Calu3 (cell line): ENCODE measurements at places on chromosomes 5 and 9. TPM values are rescaled to one million over a fixed set of nuclear protein-coding genes. Genes with fewer than 3 reads are reported as not detected.

DNA sequence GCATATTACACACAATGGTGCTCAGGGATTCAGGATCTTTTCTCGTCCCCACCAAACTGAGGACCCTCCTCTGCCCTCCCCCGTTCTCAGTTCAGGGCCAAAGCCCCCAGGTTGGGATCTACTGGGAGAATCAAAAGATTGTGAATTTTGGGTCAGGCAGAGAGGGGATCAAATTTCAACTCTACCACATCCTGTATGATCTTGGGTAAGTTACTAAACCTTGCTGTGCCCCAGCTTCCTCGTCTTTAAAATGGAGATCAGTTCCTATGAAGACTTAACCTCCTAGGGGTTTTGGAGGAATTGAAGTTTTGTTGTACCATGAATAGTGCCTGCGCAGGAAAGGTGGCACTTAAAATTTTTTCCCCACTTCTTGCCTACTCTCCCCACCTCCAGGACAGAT lies 62.4 kb downstream of the RAI14 start:
- H3K4me1 ChIP-seq: peaks cover 33% of the 10 kb centered on the region
- H3K4me3 ChIP-seq: no peak overlapping the region
- peaks cover 4% of the 10 kb centered on the region for H3K36me3 ChIP-seq
- H3K27me3 ChIP-seq: no peaks in the 10 kb centered on the region

MYOT gene
- not detected in 2 replicates for total RNA-seq

GRCh38 chr9:134381671-134382516 lies 55.6 kb downstream of the RXRA start:
- H3K27me3 ChIP-seq: no peaks in the 10 kb centered on the region
- H3K4me1 ChIP-seq: peaks cover 26% of the 10 kb centered on the region
- no peak overlapping the region for H3K4me3 ChIP-seq

- H3K4me3 ChIP-seq: no peak overlapping the region
- peaks cover 4% of the 10 kb centered on the region for H3K36me3 ChIP-seq
- no peak for DNase-seq
- no peaks in the 10 kb centered on the region for H3K4me1 ChIP-seq
These were observed 10.2 kb downstream of the OR13J1 start for GRCh38 chr9:35859990-35860339.

TEX48 gene
- total RNA-seq: not detected in 2 replicates

PHF19 gene
- total RNA-seq: 37.2 and 44.5 TPM in 2 replicates

FBP2 gene
- total RNA-seq: not detected in 2 replicates

DNA sequence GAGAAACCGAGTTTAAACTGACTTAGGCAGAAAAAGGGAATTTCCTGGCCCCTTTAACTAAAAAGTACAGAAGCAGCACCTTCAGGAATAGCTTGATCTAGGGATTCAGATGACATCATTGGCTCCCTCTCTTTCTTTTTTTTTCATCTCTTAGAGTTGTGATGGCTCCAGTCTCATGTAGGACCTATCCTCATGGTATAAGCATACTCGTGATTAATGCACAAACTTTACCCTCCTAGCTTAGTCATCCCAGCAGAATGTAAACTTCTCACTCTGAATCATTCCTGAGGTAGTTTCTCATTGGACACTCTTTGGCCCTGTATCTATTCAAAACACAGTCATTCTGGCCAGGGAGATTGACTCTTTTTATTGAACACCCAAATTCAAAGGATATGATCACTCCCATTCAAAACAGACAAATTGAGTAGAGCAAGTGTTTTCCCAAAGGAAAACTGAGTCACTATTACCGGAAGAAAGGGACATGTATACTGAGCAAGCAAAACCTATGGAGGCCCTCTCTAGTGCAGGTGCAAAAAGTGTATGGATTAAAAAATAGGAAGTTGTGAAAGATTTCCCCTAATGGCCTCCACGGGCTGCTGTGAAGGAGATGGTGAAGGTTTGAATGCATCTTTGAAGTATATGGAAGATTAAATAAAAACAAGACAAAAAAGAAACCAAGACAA lies 27.6 kb upstream of the SMIM23 start:
- H3K27ac ChIP-seq: peak overlapping the region; percentile 34
- H3K4me1 ChIP-seq: peaks cover 28% of the 10 kb centered on the region
- H3K4me3 ChIP-seq: no peak overlapping the region
- H3K27me3 ChIP-seq: no peaks in the 10 kb centered on the region

SNX2 gene
- 96.3 and 97.0 TPM in 2 replicates for total RNA-seq

- DNase-seq: no peak
- H3K27me3 ChIP-seq: no peaks in the 10 kb centered on the region
- peaks cover 30% of the 10 kb centered on the region for H3K4me1 ChIP-seq
- H3K27ac ChIP-seq: no peak overlapping the region
- H3K4me3 ChIP-seq: no peak overlapping the region
These were observed 148.8 kb downstream of the MYO10 start for GRCh38 chr5:16787278-16787677.

- peak overlapping the region; percentile 67 for H3K27ac ChIP-seq
- peaks cover 19% of the 10 kb centered on the region for H3K4me1 ChIP-seq
- peak; percentile 37 for DNase-seq
- H3K27me3 ChIP-seq: no peaks in the 10 kb centered on the region
These were observed 74.5 kb downstream of the CDKN2A start for GRCh38 chr9:21919377-21920362.

SPINK7 gene
- not detected in 2 replicates for total RNA-seq

EGR1 gene
- 97.0 TPM in 2 replicates for total RNA-seq

DNA sequence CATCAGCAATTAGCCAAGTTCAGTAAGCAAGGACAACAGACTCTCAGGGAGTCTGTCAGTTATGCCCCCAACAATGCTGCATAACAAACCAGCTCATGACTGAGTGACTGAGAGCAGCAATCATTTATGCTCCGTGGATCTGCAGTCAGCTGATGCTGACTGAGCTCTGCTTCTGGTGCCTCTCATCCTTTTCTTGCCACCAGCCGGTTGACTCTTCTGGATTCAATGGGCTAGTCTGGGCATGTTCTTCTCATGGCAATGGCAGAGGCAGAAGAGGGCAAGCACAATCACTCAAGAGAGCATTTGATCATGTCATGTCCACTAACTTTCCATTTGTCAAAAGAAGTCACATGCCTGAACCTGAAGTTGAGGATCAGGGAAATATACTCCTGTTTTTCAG lies 157.0 kb upstream of the NTRK2 start:
- no peaks in the 10 kb centered on the region for H3K4me1 ChIP-seq
- peaks cover 23% of the 10 kb centered on the region for H3K27me3 ChIP-seq
- DNase-seq: no peak
- no peaks in the 10 kb centered on the region for H3K36me3 ChIP-seq
- no peak overlapping the region for H3K27ac ChIP-seq

- no peaks in the 10 kb centered on the region for H3K4me1 ChIP-seq
- no peak for DNase-seq
- H3K27me3 ChIP-seq: no peaks in the 10 kb centered on the region
- H3K36me3 ChIP-seq: peaks cover 5% of the 10 kb centered on the region
- H3K4me3 ChIP-seq: no peak overlapping the region
- H3K27ac ChIP-seq: no peak overlapping the region
These were observed 146.6 kb upstream of the SLC24A2 start for GRCh38 chr9:19935422-19935821.

- no peaks in the 10 kb centered on the region for H3K27me3 ChIP-seq
- H3K4me1 ChIP-seq: no peaks in the 10 kb centered on the region
- no peak overlapping the region for H3K4me3 ChIP-seq
- no peak overlapping the region for H3K27ac ChIP-seq
- DNase-seq: no peak
- no peaks in the 10 kb centered on the region for H3K36me3 ChIP-seq
These were observed 239.5 kb downstream of the MCTP1 start for GRCh38 chr5:95045181-95045965.

COL15A1 gene
- not detected in 2 replicates for total RNA-seq

DNA sequence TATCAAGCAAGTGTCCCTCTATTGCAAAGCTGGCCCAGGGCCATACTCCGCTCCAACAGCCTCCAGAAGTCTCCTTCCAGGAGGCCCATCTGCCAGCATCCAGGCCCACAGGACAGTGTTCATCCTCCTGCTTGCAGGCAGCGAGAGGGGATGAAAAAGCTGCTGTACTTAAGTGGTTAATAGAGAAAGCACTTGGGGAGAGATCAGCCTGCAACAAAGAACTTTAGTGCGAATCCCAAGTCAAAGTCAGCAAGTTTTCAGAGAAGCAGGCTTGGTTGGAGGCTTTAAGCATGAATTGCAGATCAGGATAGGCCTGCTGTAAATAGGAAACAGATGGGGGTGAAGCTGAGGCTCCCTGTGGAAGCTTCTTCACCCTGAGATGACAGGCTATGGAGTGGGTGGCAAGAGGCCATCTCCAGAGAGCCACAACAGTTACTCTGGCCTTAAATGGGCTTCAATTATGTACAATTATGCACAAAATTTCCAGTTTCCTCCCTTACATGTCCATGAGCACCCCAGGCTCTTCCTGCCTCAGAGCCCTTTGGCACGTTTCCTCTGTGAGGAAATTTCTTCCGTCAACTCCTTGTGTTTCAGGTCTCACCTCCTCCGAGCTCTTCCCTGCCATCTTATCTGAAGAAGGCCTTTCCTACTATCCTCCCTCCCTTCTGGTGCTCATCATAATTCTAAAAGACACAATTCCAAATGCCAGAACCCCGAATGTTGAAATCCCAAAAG lies 98.0 kb upstream of the NR3C1 start:
- no peaks in the 10 kb centered on the region for H3K36me3 ChIP-seq
- H3K4me1 ChIP-seq: peaks cover 21% of the 10 kb centered on the region
- no peak for DNase-seq
- H3K4me3 ChIP-seq: no peak overlapping the region
- H3K27ac ChIP-seq: no peak overlapping the region

DNA sequence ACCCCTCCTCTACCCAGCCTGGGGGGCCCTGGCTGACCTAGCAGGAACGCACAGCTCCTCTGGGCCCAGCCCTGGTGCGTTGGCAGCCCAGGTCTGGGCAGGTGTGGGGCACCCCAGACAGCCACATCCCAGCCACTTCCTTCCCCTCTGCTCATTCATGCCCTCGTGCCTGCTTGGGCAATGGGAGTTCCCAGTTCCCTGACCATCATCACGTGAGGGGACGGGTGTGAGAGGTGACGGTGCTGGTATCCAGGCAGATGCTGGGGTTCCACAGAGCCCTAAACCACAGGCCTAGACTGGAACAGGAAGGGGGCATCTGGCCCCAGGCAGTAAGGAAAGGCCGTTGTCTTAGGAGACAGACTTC lies 8.4 kb downstream of the RALGDS start:
- peaks cover 5% of the 10 kb centered on the region for H3K36me3 ChIP-seq
- H3K27ac ChIP-seq: no peak overlapping the region
- no peaks in the 10 kb centered on the region for H3K4me1 ChIP-seq
- no peak for DNase-seq
- no peak overlapping the region for H3K4me3 ChIP-seq
- no peaks in the 10 kb centered on the region for H3K27me3 ChIP-seq

GRCh38 chr5:146398826-146399225 lies 48.3 kb upstream of the TCERG1 start:
- no peak for DNase-seq
- H3K27me3 ChIP-seq: peaks cover 100% of the 10 kb centered on the region
- no peak overlapping the region for H3K27ac ChIP-seq
- H3K36me3 ChIP-seq: no peaks in the 10 kb centered on the region

- H3K4me1 ChIP-seq: no peaks in the 10 kb centered on the region
- H3K27me3 ChIP-seq: peaks cover under 1% of the 10 kb centered on the region
- no peak overlapping the region for H3K27ac ChIP-seq
These were observed 156.7 kb downstream of the DOCK8 start for GRCh38 chr9:371349-371748.

- no peak overlapping the region for H3K4me3 ChIP-seq
- H3K4me1 ChIP-seq: peaks cover 21% of the 10 kb centered on the region
- no peak overlapping the region for H3K27ac ChIP-seq
- no peaks in the 10 kb centered on the region for H3K36me3 ChIP-seq
- DNase-seq: no peak
These were observed 92.5 kb downstream of the SIL1 start for GRCh38 chr5:139105621-139106071.

GRCh38 chr5:130720355-130720754 lies 444.7 kb downstream of the HINT1 start:
- peaks cover 10% of the 10 kb centered on the region for H3K4me1 ChIP-seq
- no peaks in the 10 kb centered on the region for H3K27me3 ChIP-seq
- no peaks in the 10 kb centered on the region for H3K36me3 ChIP-seq
- DNase-seq: peak; percentile 24
- no peak overlapping the region for H3K27ac ChIP-seq
- H3K4me3 ChIP-seq: no peak overlapping the region

MELK gene
- 18.3 and 20.8 TPM in 2 replicates for total RNA-seq

GMCL2 gene
- not detected in 2 replicates for total RNA-seq

GPR150 gene
- 0.17 and 0.24 TPM in 2 replicates for total RNA-seq

DNA sequence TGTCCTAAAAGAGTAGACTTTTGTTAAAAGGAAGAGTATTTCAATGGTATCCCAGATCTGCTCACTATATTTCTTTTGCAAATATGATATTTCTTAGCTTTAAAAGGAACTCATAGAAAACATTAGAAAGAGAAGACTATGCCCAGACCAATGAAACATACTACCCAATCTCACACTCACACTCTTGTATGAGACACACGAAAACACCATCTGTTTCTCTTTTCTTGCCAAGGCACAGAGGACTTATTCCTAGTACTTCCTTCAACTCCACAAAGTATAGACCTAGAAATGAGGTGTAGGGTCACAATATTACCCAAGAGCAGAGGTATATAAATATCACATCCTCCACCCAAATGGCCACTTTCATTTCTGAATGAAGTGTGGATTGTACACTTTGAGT lies 292.4 kb upstream of the ACO1 start:
- no peak overlapping the region for H3K4me3 ChIP-seq
- H3K27me3 ChIP-seq: no peaks in the 10 kb centered on the region
- DNase-seq: no peak
- H3K36me3 ChIP-seq: no peaks in the 10 kb centered on the region
- no peaks in the 10 kb centered on the region for H3K4me1 ChIP-seq

DNA sequence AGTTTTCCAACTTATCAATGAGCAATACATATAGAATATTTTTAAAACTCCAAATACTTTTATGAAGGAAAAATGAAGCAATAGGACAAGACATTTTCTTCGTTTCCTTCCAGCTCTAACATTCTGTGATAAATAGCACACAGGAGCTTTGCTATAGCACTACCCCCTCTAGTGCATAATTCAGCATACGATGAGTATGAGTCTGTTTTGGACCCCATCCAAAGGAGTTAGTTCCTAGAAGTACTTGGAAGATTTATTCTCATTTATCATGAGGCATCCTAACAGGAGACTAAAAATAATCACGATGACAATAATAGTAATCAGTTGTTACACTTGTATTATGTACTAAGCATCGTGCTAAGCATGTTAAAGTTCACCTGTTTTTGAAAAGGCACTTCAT lies 1061.3 kb upstream of the DMAC1 start:
- DNase-seq: no peak
- peaks cover 35% of the 10 kb centered on the region for H3K27me3 ChIP-seq
- no peak overlapping the region for H3K4me3 ChIP-seq
- H3K27ac ChIP-seq: no peak overlapping the region
- no peaks in the 10 kb centered on the region for H3K4me1 ChIP-seq
- H3K36me3 ChIP-seq: no peaks in the 10 kb centered on the region

ORM2 gene
- not detected in 2 replicates for total RNA-seq

RASGRF2 gene
- total RNA-seq: 26.3 and 27.7 TPM in 2 replicates

DNA sequence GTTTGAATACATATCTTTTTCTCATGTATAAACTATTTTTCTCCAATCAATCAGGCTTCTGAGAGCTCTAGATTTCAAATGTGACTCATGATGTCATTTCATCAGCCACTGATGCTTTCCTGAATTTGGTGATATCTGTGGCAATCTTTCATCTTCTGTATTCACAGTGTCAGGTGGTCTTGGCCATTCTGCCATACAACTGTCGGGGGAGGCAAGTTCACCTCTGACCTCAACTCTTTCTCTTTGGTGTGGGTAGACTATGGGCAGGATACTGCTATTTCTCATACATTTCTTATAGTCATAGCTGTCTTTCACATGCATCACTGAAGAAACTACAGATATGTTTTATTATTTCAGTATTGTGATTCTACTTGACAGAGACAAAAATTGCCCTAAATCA lies 414.1 kb upstream of the MEF2C start:
- DNase-seq: no peak
- no peaks in the 10 kb centered on the region for H3K27me3 ChIP-seq
- no peaks in the 10 kb centered on the region for H3K36me3 ChIP-seq
- H3K4me1 ChIP-seq: no peaks in the 10 kb centered on the region
- H3K4me3 ChIP-seq: no peak overlapping the region
